ENCODE measurements at places on chromosomes 13 and 19. TPM values are rescaled to one million over a fixed set of nuclear protein-coding genes. Genes with fewer than 3 reads are reported as not detected.

The ANGPTL8 gene
- not detected for total RNA-seq

The FSD1 gene
- total RNA-seq = 12.8 TPM

The CIRBP gene
- 207 TPM for total RNA-seq

The CGB3 gene
- total RNA-seq = not detected

The C1QTNF9B gene
- not detected for total RNA-seq

The MYH14 gene
- not detected for total RNA-seq

The HIPK4 gene
- total RNA-seq = 0.28 TPM

Measured in regular cardiac myocyte (primary cell).